ENCODE measurements at places on chromosomes 4 and X.
A peak's percentile ranks its signal among the peaks of the same experiment; 100 is the strongest.

GRCh38 chr4:184234155-184234554 lies 16.5 kb upstream of the ENPP6 start:
- H3K27ac ChIP-seq = no peak overlapping the region
- no peak for DNase-seq
- H3K27me3 ChIP-seq = no peaks in the 10 kb centered on the region
- no peaks in the 10 kb centered on the region for H3K36me3 ChIP-seq

DNA sequence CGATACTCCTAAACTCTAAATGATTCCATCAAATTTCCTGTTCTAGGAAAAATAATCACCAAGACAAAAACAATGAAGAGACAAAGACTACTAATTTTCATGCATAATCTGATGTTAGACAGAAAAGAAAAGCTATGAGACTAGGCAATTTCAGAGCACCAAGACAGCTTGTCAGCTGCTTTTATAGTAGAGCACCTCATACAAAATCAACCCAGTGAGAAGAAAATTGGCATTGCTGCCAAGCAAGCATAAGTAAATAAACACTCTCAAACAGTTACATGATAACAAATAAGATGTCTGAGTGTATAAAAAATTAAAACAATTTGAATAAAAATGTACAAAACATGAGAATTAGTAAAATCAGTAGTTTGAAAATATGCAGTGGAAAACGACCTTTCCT lies 1544.6 kb downstream of the C4orf33 start:
- H3K4me1 ChIP-seq = no peaks in the 10 kb centered on the region
- no peak for DNase-seq
- no peaks in the 10 kb centered on the region for H3K27me3 ChIP-seq
- H3K27ac ChIP-seq = no peak overlapping the region
- H3K4me3 ChIP-seq = no peak overlapping the region

DNA sequence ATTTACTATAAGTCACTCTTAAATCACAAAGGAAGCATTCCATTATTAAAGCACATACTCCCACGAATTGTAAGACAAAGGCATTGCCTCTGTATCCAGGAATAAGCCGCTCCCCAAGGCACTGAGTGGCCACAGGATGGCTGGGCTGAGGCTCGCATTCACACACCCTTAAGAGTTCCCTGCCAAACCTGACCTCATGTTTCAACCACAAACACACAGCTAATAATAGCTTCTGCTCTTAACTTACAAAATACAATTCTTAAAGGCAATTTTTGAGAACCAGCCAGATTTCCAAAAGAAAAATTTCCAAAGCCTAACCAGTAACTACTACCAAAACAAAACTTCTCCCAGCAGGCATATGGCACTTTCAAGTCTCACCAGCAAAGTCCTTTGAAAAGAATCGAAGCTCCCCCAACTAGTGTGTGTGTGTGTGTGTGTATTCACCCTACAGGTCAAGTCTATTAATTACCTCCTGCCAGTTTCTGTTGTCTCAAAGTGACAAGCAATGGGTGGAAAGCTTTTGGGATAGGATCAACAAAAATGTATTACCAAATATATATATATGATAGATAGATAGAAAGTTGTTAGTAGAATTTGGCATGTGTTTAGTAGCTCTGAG lies 36.0 kb downstream of the ARHGAP6 start:
- no peaks in the 10 kb centered on the region for H3K27me3 ChIP-seq
- no peaks in the 10 kb centered on the region for H3K36me3 ChIP-seq
- no peak overlapping the region for H3K27ac ChIP-seq
- H3K4me3 ChIP-seq = no peak overlapping the region

DNA sequence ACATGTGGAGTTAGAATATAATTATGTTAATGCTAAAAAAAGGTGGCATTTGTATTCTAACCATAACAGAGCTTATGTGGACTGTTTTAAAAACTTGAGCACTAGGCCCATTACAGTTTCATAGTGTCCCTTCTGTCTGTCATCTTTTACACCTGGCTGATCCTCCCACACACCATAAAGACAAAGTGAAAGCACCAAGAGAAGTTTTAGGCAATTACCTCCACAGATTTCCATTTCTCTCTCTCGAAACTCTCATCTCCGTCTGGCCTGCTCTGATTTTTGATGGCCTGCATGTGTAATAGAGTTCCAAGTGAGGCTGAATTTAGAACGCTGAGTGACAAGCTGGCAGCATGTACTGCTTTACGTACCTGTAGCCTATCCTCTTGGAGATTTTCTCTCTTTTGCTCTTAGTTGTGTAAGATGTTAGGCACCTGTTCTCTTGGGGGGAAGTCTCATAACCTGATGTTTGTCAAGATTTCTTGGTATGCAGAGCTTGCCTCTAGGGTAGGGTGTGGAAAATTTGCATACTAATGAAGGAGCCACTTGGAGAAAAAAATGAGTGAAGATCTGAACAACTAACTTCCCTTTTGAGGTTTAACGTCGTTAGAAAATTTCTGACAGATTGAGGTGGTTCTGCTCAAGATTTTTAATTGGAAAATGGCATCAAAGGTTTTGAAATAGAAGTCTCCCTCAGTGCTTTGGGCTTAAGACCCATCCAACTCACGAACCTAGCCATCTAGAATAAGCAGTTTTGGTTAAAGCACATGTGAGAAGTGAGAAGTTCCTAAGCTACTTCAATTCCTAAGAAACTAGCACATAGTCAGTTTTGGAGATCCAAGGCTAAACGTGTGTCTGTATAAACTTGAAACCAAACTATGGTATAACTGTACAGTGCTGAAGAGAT lies 57.6 kb upstream of the RAP1GDS1 start:
- H3K36me3 ChIP-seq = no peaks in the 10 kb centered on the region
- no peaks in the 10 kb centered on the region for H3K4me1 ChIP-seq
- DNase-seq = no peak
- no peak overlapping the region for H3K27ac ChIP-seq
- no peak overlapping the region for H3K4me3 ChIP-seq

DNA sequence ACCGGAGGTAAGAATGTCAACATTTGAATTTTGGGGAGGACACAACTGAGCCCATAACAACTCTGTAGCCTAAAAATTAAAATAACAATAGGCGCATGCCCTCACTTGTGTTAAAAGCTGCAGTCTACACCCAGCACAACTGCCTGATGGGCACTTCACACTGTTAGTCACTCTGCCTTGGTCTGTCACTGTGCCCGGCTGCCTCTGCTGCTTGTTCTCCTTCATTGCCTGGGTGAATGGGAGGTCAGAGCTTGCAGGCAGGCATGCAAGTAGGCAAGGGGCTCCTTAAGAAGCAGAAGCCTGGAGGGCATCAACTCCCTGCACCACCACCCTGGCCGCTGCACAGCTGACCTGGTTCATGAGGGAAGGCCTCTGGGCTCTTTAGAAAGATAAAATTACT lies 374.8 kb downstream of the MID1IP1 start:
- H3K27ac ChIP-seq = no peak overlapping the region
- DNase-seq = no peak
- H3K4me1 ChIP-seq = no peaks in the 10 kb centered on the region
- no peak overlapping the region for H3K4me3 ChIP-seq

DNA sequence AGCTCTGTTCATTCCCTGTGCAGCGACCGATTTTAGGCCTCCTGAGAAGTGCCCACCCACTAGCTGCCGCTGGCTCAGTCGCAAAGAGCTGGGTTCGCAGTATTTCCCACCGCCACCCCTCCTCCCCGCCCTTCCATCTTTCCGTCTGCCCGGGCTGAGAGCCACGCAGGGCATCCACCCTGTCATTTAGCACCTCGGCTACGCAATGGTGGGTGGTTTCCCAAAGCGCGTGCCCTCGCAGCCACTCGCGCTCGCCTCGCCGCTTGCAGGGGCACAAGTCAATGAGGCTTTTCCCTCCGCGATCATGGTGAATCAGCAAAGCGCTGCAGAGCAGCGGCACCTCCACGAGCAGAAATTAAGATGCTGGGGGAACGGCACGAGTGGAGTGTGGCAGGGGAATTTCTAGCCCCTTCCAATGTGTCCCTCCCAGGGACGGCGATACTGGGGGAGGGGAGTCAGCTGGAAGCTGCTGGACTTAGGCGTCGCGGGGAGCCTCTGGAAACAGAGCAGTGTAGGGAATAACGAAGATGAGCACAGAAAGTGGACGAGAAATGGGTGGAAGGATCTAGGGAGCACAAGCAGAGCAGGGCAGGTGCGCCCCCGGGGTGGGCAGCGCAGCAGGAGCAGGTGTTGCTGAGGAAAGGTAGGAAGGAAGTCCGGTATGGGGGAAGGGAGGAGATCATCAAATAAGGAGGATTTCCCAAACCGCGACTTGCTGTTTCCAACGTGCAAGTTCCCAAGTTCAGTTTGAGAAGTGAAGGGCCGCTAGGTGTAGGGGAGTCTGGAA lies 2.4 kb upstream of the PTCHD1 start:
- DNase-seq = no peak
- H3K27ac ChIP-seq = no peak overlapping the region
- H3K4me1 ChIP-seq = no peaks in the 10 kb centered on the region
- peaks cover 15% of the 10 kb centered on the region for H3K27me3 ChIP-seq

- no peak within 1 kb of the TSS for H3K27ac ChIP-seq
- H3K4me1 ChIP-seq = no peaks in the 10 kb centered on the region
- H3K4me3 ChIP-seq = peak within 1 kb of the TSS; percentile 61
Measured at GRCh38 chr4:118034053-118034785, at the start of gene NDST3. Gene NDST3 (plus strand): TSS chr4:118034486. CDS start chr4:118053911, 19,425 bp downstream.

Data from fibroblast of lung (primary cell).